Stimulated activated CD4-positive, alpha-beta T cell treated with anti-CD3 and anti-CD28 coated beads, Interleukin-4, amount 100 ng/mL, for 1 hour (primary cell): ENCODE measurements at places on chromosomes 13 and 19.

DNA sequence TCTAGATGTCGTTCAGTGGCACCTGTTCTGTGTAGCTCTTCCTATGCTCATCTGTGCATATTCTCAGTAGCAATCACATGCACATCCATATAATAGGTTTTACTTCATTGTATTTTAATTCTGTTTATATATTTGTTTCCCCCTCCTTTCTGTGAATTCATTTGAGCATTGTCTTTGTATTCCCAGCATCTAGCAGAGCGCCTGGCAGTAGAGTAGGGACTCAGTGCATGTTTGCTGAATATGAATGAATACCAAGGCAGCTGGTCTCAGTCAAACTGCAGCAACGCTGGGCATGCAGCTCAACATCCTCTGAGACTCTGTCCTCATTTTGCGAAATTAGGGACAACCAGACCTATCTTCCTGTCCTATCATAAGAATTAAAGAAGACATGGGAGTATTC is 330.1 kb downstream of the SPRY2 start:
- DNase-seq: no peak

- DNase-seq: no peak
Measured at GRCh38 chr13:36072152-36072935, 58.8 kb downstream of the DCLK1 start.

DNA sequence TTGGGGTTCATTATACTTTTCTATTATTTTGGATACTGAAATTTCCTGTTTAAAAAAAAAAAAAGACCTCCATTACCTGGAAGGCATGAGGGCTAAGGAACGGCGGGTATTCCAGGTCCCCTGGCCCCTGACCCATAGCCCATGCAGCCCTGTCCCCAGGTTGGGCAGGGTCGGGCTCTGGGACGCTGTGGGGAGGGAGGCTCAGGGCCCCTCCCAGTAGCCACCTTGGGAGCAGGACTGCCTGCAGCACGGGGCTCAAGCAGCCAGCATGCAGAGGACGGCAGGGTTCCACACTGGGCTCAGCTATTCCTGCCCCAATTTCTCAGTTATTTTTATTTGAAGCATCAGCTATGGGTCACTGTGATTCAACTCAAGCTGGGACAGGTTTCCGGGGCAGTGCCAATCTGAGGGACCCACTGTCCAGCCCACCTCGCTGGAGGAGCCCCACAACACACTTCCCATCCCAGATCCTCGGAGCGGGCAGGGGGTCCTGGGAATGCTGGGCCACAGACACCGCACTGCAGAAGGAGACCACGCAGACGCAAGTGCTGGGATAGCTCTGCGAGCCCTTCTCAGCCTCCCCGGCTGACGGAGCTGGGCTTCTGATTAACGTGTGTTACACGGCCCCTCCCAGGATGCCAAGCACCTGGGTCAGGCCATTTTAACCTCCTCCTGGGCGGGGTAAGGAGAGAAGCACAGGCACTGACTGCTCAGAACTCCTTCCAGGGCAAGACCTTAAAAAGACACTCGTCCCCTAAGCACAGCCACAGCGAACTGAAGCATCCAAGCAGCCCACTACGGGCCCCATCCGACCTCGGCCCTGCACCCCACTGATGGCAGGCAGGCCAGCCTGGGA is 60.1 kb downstream of the PEPD start:
- DNase-seq: no peak

GRCh38 chr19:37218592-37218935 is 550 bp downstream of the ZNF383 start:
- no peak for DNase-seq

DNA sequence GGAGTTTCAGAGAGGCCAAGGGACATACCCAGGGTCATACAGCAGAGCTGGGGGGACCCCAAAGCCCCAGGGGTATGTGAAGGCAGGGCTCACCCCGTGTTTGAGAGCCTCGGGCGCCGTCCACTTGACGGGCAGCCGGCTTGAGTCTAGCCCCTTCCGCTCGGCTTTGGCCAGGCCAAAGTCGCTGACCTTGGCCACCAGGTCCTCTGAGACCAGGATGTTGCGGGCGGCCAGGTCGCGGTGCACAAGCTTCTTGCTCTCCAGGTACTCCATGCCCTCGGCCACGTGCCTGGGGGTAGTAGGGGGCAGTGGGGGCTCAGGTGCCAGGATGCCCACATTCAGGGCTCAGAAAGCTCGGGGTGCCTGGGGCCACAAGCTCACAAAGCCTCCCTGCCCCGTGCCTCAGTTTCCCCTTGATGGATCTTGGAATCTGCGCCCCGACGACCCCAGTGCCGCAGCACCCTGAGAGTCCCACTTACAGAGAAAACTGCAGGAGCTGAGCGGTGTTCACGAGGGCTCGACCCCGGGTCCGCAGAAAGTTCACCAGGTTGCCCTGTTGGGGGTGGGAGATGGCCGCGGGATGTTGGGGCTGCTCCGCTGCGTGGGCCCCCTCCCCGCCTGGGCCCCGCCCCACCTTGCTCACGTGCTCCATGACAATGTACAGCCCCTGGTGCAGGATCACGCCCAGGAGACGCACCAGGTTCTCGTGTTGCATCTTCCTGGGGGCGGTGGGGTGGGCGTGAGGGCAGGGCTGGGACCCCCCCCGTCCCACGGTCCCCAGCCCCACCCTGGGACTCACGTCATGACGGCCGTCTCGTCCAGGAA is 7.1 kb downstream of the MATK start:
- DNase-seq: no peak

DNA sequence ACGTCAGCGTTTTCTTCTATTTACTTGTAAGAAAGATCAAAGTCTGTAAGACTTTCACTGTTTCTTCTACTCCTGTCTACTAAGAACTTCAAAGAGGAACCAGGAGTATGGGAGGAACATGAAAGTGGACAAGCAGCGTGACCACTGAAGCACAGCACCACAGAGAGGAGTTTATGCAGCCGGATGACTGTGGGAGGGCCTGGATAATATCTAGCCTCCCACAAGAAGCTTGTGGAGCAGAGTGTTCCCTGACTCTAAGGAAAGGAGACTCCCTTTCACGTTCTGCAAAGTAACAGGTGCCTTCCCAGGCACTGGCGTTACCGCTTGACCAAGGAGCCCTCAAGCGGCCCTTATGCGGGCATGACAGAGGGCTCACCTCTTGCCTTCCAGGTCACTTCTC is 83.6 kb upstream of the PDCD5 start:
- no peak for DNase-seq

DNA sequence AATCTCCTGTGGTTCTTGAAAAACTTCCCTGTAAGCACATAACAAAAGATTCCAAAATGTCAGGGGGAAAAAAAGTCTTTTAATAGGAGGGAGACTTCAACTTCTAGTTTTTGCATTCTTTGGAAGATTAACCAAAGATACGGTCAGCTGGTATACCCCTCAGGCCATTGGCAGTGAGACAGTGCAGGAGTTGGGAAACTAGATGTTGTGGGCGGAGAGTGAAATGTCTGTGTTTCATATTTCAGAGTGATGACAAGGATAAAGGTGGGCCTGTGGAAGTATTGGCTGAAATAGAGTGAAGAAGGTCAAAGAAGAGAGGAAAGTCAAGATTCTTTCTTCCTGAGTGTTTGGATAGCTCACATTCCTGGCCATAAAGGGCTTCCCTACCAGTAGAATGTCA is 40.8 kb downstream of the CYP2B6 start:
- DNase-seq: no peak

GRCh38 chr13:50291611-50292010 is 276.4 kb downstream of the KCNRG start:
- DNase-seq: no peak

- no peak for DNase-seq
Measured at GRCh38 chr19:34370983-34371382, 6.0 kb downstream of the GPI start.

DNA sequence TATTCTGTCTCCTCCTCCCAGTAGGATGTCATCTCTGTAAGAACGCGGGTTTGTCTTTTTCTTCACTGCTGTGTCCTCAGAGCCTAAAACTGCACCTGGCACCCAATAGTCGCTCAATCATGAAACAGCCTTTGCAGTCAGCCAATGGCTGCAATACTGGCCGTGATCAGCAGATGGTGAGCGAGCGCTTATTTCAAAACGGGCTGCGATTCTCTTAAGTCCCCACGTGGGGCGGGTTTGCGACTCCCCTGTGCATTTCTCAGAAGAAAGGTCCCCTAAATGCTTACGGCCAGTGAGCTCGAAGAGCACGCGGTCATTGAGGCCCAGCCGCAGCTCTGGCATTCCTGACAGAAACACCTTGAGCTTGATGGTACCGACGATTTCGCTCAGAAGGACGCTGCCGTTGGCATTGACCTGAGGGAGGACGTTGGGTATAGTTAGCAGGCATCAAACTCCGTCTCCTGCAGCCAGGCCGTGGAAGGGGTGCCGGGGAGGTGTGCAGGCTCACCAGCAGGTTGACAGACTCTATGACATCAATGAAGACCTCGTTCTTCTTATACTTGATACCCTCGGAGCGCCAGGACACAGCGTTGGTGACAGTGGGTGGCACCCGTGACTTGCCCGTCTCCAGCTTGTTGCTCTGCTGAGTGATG is 6.0 kb downstream of the AP1M2 start:
- DNase-seq: peak; percentile 93

GRCh38 chr19:8396563-8397203 is 6.5 kb downstream of the RAB11B start:
- peak; percentile 74 for DNase-seq

- DNase-seq: no peak
Measured at GRCh38 chr13:51323824-51324511, 15.5 kb upstream of the SERPINE3 start.

DNA sequence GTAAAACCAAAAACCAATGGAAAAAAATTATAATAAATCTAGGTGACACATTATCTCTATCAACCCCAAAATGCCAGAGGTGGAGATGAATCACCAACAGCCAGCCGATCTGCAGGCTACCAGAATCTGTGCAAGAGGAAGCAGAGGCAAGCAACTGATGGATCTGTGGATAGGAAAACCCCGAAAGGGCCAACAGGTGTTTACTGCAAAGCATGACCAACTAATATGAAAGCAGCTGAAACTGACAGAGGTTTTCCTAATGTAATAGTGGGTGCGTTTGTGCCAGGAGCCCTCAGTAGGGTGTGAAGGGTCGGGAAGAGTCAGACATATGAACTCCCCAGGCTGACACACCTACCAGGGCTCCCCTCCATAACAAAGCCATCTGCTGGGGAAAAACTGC is 554.6 kb downstream of the RFC3 start:
- no peak for DNase-seq

DNA sequence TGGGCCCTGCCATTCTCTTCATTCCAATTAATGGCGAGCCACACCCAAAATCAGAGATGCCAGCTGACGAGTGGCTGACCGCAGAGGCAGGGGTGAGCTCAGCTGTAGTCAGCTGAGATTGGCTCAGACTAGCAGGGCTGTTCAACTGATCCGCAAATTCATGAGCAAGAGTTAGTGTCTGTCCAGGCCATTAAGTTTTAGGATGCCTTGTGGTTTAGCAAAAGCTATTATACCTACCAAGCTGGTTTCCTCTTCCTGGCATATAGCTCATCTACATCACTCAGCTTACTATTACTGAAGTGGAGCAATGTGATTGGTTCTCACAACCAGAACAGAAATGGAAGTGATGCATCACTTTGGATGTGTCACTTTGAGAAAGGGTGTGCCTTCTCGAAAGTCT is 148.7 kb downstream of the NALCN start:
- DNase-seq: no peak

DNA sequence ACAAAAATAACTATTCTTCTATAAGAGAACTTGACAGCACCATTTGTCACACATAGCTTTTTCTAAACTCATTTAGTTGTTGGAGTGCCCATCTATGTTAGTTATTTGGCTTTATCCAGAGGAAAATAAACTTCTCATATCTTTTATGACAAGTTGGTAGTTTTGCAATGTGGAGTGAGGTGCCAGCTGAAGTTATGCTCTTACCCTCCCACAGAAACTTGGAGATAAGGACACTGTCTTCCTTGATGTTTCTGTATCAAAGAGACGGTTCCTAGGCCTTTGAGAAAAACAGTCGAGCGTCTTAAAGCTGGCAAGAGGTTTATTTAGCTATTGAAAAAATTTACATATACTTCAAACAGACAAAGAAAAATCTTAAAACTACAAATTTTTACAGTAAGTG is 1079.7 kb downstream of the SLITRK1 start:
- no peak for DNase-seq

DNA sequence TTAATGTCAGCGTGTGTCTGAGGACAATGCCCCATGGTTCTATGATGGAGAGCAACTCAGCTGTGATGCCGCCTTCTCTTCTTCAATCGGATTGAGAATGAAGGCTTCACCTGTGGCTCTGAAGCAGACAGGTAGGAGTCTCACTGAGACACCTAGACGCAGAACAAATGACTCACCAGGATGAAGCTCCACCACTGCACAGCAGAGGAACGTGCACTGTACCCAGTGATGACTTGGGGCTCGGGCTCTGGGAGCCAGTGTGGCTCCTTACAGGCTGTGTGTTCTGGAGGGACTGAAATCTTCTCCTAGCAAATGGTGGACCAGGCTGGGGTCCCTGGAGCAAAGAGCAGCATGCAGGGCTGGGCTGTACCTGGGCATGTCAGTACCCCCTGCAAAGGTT is 44.0 kb downstream of the CCDC70 start:
- no peak for DNase-seq

DNA sequence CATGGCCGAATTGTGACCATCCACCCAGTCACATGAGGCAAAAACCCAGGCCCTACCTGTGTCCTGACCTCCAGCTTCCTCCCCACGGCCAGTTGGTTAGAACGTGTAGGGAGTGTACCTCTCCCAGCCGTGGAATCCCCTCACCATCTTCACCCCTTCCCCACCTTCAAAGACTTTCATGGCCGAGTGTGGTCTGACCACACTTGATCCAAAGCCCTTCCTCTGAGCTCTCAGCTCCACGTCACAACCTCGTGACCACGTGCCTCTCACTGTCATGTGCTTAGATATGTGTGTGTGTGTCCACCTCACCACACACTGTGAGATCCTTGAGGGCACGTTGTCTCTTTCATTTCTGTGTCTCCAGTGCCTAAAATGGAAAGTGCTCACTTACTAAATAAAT is 48.6 kb upstream of the UBE2L5 start:
- peak; percentile 24 for DNase-seq

GRCh38 chr19:54952591-54953344 is 5.4 kb upstream of the NLRP7 start:
- no peak for DNase-seq

- no peak for DNase-seq
Measured at GRCh38 chr19:12664406-12665280, 1.9 kb downstream of the MAN2B1 start.

DNA sequence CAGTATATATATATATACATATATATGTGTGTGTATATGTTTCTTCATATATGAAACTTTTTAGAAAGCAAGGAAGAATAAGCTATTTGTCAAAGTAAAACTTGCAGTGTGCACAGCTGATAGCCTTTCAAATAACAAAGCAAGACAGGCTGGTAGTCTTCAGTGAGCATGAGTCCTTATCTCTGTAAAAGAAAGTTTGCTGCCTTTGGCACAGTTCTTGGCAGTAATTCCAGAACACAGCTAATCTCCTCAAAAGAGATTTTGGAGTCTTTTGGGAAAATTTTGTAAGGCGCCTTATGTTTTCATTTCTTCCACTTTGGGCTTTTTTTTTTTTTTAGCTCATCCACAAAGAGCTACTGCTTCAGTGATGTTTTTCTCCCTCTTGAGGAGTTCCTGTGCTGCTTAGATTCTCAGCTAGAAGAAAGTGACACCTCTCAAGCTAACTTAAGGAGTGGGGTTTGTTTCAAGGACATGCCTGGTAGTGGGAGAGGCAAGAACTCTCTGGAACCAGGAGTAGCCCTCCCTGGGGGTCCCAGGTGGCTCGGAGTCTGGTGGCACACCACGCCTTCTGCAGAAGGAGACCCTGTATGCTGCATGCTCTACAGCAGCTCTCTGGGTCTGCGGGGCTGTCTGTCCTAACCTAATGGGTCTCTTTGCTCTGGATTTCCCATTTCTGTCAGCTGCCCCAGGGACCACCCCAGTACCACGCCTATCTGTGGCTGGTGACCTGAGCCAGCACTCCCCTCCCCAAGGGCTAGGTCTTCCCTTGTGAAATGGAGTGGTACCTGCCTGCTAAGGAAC is 58.8 kb downstream of the TNFRSF19 start:
- DNase-seq: no peak
